Pericardium fibroblast (primary cell): ENCODE measurements at places on chromosomes 6 and 20. TPM values are rescaled to one million over a fixed set of nuclear protein-coding genes. Genes with fewer than 3 reads are reported as not detected.

The SEMG1 gene
- not detected in 2 replicates for total RNA-seq

The KCNS1 gene
- 1.4 TPM in 2 replicates for total RNA-seq

The LAMA5 gene
- total RNA-seq, result 41.1 and 63.5 TPM in 2 replicates

The FBXO30 gene
- 6.5 and 7.2 TPM in 2 replicates for total RNA-seq

The ZC2HC1B gene
- not detected in 2 replicates for total RNA-seq

The OR2H1 gene
- not detected in 2 replicates for total RNA-seq

The CAGE1 gene
- total RNA-seq, result not detected in 2 replicates

The MUCL3 gene
- total RNA-seq, result not detected in 2 replicates

The SMLR1 gene
- total RNA-seq, result not detected in 2 replicates

The CDSN gene
- total RNA-seq, result not detected in 2 replicates

The C6orf15 gene
- not detected in 2 replicates for total RNA-seq

The RNGTT gene
- total RNA-seq, result 6.8 and 7.9 TPM in 2 replicates

The OR2B6 gene
- not detected in 2 replicates for total RNA-seq

The PCSK2 gene
- not detected in 2 replicates for total RNA-seq

The CHRNA4 gene
- not detected in 2 replicates for total RNA-seq

The MAN1A1 gene
- total RNA-seq, result 59.3 and 65.5 TPM in 2 replicates

The SNAP25 gene
- total RNA-seq, result 0.35 and 2.1 TPM in 2 replicates

The AAR2 gene
- total RNA-seq, result 27.9 and 34.0 TPM in 2 replicates

The GSTA3 gene
- total RNA-seq, result not detected in 2 replicates

The COL21A1 gene
- total RNA-seq, result 77.5 and 151 TPM in 2 replicates

The CHMP4B gene
- total RNA-seq, result 41.2 and 51.1 TPM in 2 replicates

The GTSF1L gene
- total RNA-seq, result not detected in 2 replicates

The MOG gene
- not detected in 2 replicates for total RNA-seq

The CTCFL gene
- total RNA-seq, result 0.23 TPM in 1 of 2 replicates, not detected in the other

The RBCK1 gene
- 117 and 150 TPM in 2 replicates for total RNA-seq

The FAM135A gene
- total RNA-seq, result 6.3 and 10.7 TPM in 2 replicates

The BHLHE23 gene
- not detected in 2 replicates for total RNA-seq

The ANKRD66 gene
- total RNA-seq, result not detected in 2 replicates

The C4A gene
- 6.9 and 30.7 TPM in 2 replicates for total RNA-seq

The ATF6B gene
- total RNA-seq, result 17.6 and 17.9 TPM in 2 replicates

The KIF25 gene
- total RNA-seq, result not detected in 2 replicates

The MAP3K4 gene
- 7.0 and 7.5 TPM in 2 replicates for total RNA-seq

The LYRM4 gene
- total RNA-seq, result 23.6 and 29.5 TPM in 2 replicates
